ENCODE measurements at places on chromosomes 7 and 10.

DNA sequence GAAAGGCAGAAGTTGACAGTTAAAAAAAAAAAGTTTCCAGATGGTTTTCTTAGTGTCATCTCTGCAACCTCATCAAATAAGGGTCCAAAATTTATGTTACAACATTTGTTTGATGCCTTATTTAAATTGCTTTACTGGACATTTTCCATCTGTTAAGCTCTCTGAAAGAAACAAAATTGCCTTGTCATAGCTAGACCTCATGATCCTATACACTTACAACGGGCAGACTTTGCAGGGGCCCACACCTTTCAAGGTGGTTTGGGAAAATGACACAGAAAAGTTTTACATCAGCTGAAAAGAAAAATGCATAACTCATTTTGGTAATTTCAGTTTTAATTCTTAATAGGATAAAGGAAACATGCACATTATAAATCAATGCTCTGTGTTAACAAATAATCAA lies 1.4 kb upstream of the TES start:
- no peak for DNase-seq

- DNase-seq: no peak
Observed at GRCh38 chr10:116748041-116748440, 5.7 kb upstream of the HSPA12A start.

GRCh38 chr7:132386201-132386681 lies 190.0 kb downstream of the PLXNA4 start:
- DNase-seq: no peak

GRCh38 chr7:115221456-115221855 lies 299.6 kb downstream of the MDFIC start:
- DNase-seq: no peak

DNA sequence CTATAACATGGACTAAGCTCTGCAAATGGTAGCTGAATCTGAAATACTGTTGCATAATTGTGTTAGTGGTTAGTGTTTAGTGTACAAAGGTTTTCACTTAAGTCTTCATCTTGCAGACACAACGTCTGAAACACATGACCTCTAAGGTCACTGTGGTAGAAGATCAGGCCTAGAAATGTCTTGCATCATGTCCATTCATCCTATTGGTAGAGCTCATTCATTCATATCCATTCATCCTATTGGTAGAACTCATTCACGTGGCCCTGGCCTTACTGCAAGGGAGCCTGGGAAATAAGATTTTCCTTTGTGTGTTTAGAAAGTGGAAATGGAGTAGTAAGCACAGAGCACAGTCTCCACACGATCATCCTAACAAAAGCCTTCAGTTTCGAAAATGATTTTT lies 485.8 kb downstream of the PLXNA4 start:
- no peak for DNase-seq

GRCh38 chr10:97731346-97732051 lies 5.4 kb upstream of the ZFYVE27 start:
- DNase-seq: no peak

DNA sequence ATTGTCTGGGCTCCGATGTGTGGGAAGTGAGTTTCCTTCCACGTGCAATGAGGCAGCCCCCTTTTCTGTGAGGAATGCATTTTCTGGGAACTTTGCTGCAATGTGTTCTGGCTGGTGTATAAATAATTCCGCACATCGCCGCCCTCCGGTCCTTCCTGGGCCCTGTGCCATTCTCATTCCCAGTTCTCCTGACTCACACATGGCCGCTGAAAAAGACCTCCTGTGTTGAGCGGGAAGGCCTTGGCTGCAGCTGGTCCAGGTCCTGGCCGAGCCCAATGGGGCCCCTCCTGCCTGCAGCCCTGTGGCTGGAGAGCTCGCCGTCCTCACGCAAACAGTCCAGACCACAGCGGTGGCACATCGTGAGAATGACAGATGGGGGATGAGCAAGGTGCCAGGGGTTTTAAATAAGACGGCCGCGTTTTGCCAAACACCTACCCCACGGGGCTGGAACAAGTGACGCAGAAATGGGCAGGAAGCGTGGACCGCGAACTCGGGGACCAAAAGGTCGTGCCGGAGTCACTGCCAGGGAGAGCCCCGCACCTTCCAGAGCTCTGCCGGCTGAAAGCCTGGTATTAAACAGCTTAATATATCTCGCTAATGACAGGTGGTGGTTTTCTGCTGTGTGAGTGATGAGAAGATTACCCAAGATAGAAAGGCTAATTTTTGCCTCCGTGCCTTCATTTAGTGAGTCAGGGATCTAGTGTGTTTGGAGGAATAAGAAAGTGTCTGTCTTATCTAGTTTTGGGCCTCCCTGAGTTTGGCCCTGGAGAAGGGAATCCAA lies 37.0 kb downstream of the FAM20C start:
- DNase-seq: no peak

DNA sequence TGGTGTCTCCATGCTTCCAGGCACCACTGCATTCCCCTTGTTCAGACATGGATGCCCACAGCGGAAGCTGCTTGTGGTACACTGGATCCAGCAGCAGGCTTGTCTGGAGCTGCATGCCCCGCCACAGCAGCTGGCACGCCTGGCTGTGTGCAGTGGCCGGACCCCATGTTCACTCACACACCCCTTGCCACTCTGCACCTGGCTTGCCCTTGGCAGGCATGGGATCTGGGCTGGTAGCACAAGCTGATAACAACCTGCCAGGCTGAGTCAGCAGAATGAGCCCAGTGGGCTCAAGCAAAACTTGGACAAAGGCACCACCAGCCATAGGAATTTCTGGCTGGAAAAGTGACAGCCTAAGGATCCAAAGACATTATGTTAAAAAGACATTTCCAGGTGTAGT lies 91.8 kb upstream of the TMEM168 start:
- no peak for DNase-seq

- DNase-seq: no peak
Observed at GRCh38 chr7:131455001-131455400, 101.4 kb downstream of the PODXL start.

- DNase-seq: no peak
Observed at GRCh38 chr7:150964593-150965111, 13.5 kb downstream of the KCNH2 start.

- DNase-seq: no peak
Observed at GRCh38 chr7:107746006-107746405, 2.1 kb downstream of the CBLL1 start.

DNA sequence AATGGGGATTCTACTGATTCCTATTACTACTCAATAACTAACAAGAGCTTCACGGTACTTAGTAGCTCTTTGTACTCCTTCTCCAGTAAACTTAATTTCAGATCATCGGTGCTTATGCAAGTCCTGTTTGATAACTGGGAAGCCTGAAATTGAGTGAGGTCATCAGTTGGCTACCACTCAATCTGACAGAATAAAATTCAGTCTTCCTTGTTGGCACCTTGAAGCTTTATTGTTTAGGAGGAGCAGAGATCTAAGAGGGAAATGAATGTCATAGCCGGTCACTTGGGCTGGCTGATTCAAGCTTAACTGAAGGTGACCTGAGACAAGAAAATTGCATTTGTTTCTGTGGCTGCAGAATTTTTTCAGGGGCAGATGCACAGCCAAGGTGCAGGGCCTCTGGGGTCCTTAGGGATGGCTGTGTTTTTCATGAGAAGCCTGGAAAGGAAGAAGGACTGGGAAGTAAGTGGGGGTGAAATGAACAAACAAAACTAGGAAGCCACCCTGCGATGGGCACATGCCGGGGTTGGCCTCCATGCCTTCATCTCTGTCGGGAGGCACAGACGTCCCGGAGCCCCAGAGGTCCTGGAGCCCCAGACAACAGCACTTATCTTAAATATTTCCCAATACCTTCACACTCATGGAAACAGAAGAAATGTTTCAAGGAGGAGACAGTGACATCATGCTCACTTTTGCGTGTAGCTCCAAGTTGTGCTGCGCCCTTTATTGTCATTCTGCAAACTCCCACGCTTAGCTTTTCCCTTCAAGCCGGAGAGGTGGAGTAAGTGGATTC lies 85.0 kb upstream of the KIF5B start:
- no peak for DNase-seq

GRCh38 chr10:120646738-120647456 lies 189.9 kb downstream of the PLPP4 start:
- DNase-seq: no peak

DNA sequence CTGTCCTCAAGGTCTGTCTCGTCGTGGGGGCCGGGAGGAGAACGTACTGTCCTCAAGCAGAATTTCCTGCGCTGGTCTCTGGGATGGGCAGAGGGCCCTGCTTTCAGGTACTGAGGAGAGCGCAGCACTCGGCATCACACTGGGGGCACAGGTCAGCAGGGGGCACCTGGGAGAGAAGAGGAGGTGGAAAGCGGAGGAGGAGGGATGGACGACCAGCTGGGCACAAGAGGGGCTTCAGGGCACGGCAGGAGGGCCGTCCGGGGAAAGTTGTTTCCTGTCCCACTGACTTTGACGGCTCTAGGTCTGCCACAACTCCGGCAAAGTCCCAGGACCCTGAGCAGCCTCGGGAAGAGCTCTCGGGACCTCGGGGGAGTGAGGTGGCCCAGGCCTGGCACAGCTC lies 536.9 kb downstream of the DNAJB6 start:
- DNase-seq: no peak

GRCh38 chr7:24157666-24158065 lies 126.3 kb upstream of the NPY start:
- DNase-seq: no peak

GRCh38 chr7:52842202-52842900 lies 193.1 kb upstream of the POM121L12 start:
- no peak for DNase-seq

- DNase-seq: no peak
Observed at GRCh38 chr7:76368190-76368589, 9.4 kb upstream of the YWHAG start.

GRCh38 chr7:953547-954327 lies 743 bp downstream of the ADAP1 start:
- DNase-seq: no peak

DNA sequence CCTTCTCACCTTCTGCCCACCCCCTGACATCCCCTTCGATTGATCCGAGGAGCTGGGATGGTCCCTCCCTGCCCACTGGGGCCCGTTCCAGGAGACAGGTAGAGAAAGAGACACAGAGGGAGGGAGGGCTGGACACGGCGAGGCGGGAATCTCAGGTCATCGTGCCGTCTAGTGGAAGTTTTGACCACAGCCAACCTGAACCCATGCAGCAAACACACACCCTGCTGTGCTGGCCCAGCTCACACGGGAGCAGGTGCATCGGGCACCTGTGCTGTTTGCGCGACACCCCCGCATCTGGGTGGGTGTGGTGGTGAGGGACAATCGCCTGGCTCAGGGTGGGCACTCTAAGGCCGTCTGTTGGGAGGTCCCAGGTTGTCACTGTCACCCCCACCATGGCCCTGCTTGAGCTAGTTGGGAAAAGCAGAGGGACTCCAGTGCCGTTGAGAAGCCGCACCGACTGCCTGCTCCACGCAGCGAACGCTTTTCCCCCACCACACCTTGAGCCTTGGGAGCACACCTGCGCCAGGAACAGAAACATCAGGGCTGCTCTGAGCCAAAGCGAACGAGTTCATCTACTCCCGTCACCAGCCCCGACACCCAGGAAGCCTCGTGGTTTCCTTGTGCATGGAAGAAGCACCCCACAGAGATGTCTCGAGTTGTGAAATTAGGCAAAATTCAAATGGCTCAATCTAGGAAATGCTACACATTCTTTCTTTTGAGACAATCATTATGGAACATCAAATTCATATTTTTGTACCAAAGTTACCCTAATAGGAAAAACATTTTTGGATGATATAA lies 285.8 kb downstream of the DNAJB6 start:
- no peak for DNase-seq

- no peak for DNase-seq
Observed at GRCh38 chr10:95406651-95407280, 116.0 kb upstream of the PDLIM1 start.

- DNase-seq: no peak
Observed at GRCh38 chr10:3803295-3803926, 18.4 kb upstream of the KLF6 start.

DNA sequence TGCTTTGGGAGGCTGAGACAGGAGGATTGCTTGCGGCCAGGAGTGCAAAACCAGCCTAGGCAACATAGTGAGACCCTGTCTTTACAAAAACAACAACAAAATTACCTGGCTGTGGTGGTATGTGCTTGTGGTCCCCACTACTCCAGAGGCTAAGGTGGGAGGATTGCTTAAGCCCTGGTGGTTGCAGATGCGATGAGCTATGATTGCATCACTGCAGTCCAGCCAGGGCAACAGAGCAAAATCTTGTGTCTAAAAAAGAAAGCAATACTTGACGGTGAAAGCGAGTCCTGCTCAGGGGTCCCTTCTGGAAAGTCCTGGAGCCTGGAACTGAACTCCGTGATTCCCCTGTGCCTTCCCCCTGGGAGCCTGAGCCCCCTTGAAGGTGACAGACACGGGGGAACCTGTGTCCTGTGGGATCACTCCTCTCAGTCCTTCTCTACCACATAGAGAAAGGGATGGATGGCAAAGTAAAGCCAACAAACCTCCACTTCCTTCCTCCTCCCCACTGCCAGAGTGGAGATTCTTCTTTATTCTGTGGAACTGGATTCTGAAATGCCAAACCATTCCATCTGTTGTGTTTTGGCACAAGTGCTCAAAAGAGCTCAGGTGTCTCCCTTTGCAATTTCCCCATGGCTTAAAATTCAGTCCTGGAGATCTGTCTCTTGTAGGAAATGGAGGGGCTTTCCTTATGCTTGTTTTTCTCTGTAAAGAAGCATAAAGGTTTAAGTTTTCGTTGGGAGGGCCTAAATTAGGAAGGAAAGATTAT lies 50.6 kb downstream of the KIAA1217 start:
- DNase-seq: no peak

DNA sequence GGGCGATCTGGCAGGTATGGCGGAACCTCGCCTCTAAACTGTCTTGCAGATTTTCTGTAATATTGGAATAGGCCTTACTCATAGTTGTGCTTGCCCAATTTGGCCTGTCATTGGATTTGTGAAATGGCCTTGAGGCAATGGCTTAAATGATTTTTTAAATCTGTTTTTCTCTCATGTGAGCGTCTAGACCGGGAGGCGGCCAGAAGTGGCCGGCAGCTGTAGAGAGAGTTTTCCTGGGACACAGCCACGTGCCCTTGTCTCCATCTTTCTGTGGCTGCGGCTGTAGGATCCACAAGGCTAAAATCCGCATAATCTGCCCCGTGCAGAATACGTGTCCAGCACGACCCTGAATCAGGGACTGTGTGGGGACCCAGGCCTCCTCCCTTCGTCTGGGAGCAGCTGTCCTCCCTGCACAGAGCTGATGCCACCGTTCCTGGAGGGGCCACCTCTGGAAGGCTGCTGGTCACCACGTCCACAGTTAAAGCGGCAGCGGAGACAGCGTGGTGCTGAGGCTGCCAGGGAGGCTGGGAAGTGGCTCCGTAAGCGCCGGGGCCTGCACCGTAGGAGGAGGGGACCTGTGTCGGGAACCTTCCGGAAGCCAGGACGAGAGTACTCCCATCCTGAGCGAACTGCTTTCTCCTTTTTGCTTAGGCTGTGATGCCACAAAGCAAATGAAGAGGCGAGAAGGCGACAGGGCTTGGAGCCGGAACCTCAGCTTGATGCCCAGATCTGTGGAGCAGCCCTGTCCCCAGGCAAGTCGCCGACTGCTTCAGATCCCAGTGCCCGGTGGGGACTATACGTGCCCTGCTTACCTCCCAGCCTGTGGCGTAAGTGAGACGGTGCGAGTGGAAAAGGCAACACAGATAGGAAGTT lies 99.8 kb downstream of the DYNC2I1 start:
- DNase-seq: no peak

GRCh38 chr10:5812283-5813090 lies 747 bp downstream of the GDI2 start:
- DNase-seq: peak; percentile 13

GRCh38 chr7:23955145-23955544 lies 245.1 kb downstream of the STK31 start:
- no peak for DNase-seq

- DNase-seq: no peak
Observed at GRCh38 chr10:91194497-91195179, 25.8 kb upstream of the PCGF5 start.
